Osteocyte (in vitro differentiated cells): ENCODE measurements at places on chromosomes 6 and 20.

DNA sequence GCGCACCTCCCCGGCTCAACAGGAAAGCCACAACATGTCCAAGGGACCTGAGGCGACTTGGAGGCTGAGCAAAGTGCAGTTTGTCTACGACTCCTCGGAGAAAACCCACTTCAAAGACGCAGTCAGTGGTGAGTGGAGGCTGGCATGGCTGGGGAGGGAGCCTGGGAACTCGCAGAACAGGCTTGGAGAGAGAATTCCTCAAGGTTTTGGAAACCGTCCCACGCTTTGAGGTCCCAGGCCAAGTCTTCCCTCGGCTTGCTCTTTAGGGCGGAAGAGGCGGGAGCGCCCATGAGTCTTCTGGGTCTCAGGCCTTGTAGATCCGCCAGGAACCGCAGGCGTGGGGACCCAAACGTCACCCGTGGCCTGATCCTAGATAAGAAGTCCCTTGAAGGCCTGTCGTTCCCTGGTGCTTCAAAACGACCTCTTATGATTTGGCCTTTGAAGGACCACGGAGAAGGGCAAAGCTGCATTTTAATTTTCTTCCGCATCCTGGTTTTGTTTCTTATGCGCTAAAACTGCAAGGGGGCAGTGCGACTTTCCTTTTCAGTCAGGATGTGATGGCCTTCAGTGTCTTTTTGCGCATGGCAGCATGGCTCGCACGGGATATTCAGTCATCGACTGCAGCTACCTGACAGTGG lies 2.0 kb downstream of the LAMP5 start:
- no peak for DNase-seq

DNA sequence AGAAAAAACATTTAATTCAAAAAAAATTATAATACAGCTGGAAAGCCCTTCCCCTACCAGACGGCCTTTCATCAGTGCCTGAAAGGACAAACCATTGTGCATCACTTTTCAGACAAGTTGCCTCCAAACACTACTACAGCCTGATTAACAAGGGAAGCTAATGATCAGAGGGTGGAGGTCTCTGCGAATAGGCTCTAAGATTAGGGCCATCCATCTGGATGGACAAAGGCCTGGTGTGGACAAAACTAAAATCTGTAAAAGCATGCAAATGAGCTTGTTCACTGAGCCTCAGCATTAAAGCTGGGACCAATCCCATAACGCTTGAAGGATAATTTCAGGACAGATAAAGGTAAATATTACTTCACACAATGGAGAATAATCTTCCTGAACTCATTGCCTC lies 228.7 kb upstream of the PLN start:
- no peak for DNase-seq

GRCh38 chr6:130632897-130633296 lies 194.3 kb upstream of the SMLR1 start:
- no peak for DNase-seq

DNA sequence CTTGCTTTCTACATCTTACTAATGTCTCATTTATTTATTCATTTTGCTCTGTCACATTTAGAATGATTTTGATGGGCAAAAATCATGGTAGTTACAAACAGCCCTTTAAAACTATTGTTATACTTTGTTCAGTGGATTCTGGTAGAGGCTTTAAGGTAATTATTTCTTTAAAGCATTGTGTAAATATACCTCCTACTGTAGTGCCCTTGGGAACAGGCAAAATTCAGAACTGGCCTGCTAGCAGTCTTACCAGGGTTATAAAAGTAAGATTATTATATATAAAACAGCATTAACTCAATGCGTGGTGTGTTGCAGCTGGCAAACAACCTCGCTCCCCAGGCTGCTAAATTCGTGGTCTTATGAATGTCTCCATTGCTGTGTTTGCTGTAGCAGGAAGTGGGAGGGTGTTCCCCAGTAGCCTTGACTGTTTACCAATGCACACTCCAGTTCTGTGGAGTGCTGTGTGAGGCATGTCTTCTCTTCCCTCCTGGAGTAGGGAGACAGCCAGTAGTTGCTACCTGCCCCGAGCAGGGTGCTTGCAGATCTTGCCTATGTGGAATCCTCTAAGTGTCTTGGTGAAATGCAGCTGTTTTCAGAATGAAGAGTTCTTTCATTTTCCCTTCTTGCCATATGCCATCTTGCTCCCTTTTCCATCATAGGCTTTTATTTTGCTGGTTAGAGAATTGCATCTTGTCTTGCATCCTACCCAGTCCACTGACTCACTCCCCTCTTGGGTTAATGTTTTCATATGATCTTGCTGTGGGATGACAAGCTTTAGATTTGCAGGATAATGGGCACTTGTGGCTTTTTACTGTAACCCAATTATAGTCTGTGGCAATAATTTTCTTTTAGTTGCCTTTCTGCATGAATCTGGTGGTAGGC lies 45.3 kb downstream of the IGF2R start:
- no peak for DNase-seq

GRCh38 chr6:12138381-12138780 lies 126.3 kb downstream of the HIVEP1 start:
- DNase-seq: no peak

DNA sequence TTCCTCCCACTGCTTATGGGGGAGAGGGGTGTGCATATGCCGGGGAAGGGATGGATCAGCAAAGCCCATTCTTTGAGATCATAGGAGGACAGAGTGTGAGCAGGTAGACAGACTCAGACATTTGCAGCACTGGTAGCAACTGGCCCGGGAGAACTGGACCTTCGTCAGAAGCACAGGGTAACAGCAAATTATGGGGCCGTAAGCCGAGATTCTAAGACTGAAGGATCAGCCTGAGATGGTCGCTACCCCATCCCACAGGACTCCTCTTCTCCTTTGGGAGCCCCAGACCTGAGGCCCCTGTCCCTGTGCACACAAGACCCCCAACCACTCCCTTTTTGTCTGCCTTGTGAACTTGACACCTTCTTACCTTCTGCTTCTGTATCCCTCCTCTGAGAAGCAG lies 106.5 kb downstream of the TOX2 start:
- no peak for DNase-seq

DNA sequence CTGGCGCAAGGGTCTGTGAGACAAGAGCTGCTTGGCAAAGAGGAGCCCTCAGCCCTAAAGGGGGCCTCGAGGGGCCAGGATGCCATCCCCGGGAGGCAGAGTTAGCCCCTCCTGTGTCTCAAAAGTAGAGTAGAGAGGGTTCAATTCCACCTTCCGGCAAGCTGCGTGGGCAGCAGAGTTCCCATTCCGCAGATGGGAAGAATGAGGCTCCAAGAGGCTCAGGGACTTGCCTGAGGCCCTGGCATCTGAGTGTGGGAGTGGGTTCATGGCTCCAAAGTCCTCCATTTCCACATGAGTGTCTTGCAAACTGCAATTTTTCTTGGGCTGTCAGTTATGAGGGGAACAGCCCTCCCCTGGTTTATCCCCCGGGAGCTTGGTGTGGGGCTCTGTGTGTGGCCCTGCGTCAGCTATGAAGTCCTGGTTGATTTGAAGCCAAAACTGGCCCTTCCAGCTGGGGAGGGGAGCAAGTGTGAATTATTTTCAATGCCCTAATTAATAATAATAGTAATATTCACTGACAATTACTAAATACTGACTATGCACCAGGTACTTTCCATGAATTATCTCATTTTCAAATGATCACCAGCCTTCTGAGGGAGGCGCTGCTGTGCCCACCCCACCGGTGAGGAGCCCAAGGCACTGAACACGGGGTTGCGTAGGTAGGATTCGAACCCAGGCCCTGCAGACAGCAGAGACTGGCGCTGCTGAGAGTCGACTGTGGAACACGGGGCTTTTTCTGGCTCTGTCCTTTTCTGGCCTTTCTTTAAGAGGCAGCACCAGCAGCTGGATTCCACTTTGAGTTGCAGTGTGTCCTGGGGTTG lies 153.0 kb upstream of the PTPN1 start:
- no peak for DNase-seq

GRCh38 chr20:23857962-23858595 lies 21.5 kb downstream of the CST5 start:
- no peak for DNase-seq

DNA sequence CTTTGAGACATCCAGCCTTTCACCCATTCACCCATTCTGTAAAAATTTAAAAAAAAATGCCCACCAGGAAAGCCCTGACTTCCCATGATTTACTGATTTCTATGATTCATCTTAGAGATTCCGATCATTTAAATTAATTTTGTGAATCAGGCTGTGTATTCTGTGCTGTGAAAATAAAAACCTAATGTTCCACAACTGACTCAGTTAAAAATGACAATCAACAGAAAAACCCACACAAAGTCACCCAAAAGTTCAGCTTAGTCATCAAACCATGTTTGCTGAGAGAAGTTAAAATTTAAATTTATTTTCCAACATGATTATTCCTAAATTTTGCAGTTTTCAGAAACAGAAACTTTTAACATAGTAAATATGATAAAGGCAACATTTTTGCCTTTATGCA lies 509.9 kb downstream of the TENT5A start:
- DNase-seq: no peak

DNA sequence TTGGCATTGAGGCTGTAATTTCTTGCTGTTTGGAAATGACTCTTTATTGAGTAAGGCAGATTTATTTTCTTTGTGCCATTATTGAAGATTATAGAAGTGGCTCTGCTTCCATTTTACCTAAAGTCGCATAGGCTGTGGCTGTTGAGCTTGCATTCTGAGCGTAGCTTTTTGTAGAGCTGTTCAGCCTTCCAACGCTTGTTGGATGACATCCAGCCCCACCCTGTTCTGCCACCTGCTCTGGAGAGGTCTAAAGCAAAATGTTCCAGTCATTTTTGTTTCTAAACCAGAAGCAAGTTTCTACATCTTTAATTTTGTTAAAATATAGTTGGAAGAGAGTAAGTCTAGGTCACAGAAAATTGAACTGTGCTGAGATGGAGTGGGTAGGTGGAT lies 24.4 kb downstream of the UST start:
- no peak for DNase-seq

DNA sequence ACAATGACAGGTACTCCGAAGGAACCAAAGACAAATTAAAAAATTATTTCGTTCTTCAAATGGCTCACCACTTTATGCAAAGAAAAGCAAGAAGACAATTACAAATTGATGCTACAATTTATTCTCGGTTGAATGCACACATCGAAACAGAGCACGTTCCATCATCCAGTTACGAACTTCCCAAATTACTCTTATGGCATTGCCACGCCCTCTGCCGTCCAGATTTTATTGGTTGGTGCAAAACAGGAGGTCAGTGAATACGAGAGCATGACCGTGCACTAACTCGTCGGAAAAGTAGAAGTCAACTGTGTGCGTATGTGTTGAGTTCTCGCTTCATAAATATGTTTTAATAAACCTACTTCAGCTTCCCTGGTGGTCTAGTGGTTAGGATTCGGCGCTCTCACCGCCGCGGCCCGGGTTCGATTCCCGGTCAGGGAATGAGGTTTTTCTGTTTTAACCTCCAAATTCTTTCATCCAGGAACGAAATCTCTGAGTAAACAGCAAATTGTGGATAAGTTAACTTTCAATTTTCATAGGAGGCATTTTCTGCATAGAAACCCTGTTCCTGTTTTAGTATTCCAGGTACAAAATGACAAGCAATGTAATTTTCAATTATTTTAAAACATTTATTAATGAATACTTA lies 23.2 kb downstream of the ZNF311 start:
- peak; percentile 91 for DNase-seq

GRCh38 chr20:15236812-15237211 lies 899.4 kb upstream of the FLRT3 start:
- no peak for DNase-seq

DNA sequence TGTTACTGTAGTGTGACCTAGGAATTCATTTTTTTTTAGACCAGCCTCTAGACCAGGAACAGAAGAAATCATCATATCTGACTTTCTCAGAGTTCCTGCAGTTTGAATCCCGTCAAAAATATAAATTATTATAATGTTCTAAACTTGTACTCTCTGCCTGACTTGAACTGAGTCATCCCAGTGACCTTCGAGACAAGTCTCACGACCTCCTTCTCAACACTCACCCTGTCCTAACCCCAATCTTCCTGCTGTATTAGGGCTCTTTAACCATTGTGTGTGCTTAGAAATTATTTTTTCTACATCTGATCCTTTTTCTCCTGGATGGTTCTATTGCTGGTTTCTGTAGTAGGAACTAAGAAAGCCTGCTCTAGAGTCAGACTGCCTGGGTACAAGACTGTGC lies 21.5 kb downstream of the ADGRF5 start:
- no peak for DNase-seq

GRCh38 chr6:98644063-98644462 lies 190.3 kb upstream of the POU3F2 start:
- no peak for DNase-seq

GRCh38 chr20:10649080-10649796 lies 24.6 kb downstream of the JAG1 start:
- no peak for DNase-seq

DNA sequence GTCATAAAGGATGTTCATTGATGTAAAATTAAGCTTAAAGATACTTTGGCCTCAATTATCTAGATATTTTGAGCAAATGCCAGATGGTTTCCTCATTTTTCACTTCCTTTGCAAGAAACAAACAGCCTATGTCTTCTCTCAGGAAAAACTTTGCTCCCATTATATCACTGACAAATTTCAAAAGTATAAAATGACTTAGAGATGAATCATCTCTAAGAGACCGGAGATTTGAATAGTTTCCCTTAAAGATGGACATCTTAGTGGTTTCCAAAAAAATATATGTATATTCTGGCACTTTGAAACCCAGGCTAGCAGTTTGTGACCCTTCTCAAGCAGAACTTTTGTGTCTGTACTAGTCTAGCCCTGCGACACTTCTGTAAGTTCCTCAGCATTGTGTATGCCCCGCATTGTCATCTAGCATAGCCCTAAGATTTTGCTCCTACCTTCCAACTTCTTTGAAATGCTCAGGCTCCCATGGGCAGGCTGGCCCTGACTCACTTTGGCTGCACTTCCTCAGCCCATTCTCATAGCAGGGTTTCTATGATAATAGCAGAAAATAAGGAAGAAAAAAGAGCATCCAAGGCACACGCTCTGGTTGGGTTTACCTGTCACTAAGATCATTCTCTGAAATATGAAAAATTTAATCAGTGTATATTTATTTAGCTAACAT lies 25.7 kb upstream of the POU3F2 start:
- no peak for DNase-seq

DNA sequence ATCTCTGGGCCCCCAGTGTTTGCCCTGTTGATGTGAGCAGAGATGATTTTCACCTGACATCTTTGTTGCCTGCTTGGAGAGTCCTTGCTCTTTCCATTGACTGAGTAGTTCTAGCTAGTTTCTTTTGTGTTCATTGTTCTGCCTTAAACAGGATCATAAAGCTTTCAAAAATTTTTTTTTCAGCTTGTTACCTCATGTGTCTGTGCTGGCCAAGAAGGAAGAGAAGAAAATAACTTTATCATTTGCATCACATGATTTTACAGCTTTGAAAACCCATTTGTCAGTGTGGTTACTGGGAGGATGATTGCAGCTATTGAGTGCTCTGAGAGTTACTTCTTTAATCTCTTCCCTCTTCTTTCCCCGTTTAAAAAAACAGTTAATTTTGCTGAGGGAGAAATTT lies 16.0 kb downstream of the FOXO3 start:
- no peak for DNase-seq

- DNase-seq: no peak
Observed at GRCh38 chr6:22189946-22190345, 106.9 kb downstream of the PRL start.
